ENCODE measurements at places on chromosomes 7 and 10. TPM values are rescaled to one million over a fixed set of nuclear protein-coding genes. Genes with fewer than 3 reads are reported as not detected.

Gene PRKG1
- 0.36 TPM for polyA plus RNA-seq

Gene CISD1
- polyA plus RNA-seq, result 53.0 TPM

Gene SLC13A1
- not detected for polyA plus RNA-seq

Gene ADRA2A
- polyA plus RNA-seq, result not detected

Gene CYP3A4
- not detected for polyA plus RNA-seq

Gene AKR1C8
- not detected for polyA plus RNA-seq

Gene FAM241B
- polyA plus RNA-seq, result 1.2 TPM

Gene FAM20C
- not detected for polyA plus RNA-seq

Gene VAX1
- polyA plus RNA-seq, result not detected

Gene ANTXRL
- not detected for polyA plus RNA-seq

Gene RNF32
- polyA plus RNA-seq, result 3.9 TPM

Gene CYP2C8
- not detected for polyA plus RNA-seq

Gene ZNF503
- polyA plus RNA-seq, result not detected

Gene RPEL1
- not detected for polyA plus RNA-seq

Gene GALNT17
- polyA plus RNA-seq, result not detected

Gene GPRIN2
- not detected for polyA plus RNA-seq

Gene GHRHR
- polyA plus RNA-seq, result not detected

Gene ZNF777
- polyA plus RNA-seq, result 3.0 TPM

Gene ASB10
- polyA plus RNA-seq, result not detected

Gene GPNMB
- polyA plus RNA-seq, result not detected
